ENCODE measurements at places on chromosomes 7 and 10.

DNA sequence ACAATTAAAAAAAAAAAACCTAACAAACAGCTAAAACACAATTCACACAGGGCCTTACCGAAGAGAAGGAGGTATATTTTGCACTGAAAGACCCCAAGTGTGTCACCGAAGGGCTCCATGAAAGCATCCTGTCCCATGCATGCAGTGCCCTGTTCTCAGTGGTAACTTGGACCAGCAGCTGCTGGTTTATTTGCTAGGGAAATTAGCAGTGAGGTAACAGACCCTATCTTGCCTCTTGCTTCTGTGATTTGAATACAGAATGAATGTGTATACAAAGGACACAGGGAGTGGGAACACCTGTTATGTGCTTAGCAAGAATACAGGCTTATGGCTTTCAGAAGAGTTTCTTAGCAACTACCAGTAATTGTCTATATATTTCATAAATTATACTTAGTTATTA is at the start of gene HEPACAM2:
TSS of gene HEPACAM2 (minus strand) at position 160 of the 400 bp plus-strand sequence.
- no peak for DNase-seq

GRCh38 chr10:101920546-101920945 is 76.9 kb upstream of the KCNIP2 start:
- no peak for DNase-seq

DNA sequence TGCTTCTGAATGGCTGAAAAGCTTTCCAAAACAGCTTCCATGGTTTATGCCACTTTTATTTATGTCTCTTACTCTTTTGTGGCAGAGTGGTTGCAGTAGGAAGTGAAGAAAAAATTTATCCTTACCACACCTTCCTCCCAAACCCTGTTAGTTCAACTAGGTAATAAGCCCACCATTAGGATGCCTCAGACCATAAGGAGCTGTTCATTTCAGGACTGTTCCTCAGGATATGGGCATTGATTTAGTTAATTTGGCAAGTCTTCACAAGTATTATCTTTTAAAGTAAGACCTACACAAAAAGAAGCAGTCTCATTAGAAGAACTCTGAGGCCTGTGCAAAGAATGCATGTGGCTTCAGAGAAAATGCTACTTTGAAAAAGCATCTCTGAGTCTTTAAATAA is 82.9 kb upstream of the PDLIM1 start:
- DNase-seq: no peak

- DNase-seq: no peak
These were observed 33.4 kb upstream of the PFKP start for GRCh38 chr10:3033925-3034324.

- DNase-seq: peak; percentile 33
These were observed 21.8 kb downstream of the FGFBP3 start for GRCh38 chr10:91887272-91888076.

DNA sequence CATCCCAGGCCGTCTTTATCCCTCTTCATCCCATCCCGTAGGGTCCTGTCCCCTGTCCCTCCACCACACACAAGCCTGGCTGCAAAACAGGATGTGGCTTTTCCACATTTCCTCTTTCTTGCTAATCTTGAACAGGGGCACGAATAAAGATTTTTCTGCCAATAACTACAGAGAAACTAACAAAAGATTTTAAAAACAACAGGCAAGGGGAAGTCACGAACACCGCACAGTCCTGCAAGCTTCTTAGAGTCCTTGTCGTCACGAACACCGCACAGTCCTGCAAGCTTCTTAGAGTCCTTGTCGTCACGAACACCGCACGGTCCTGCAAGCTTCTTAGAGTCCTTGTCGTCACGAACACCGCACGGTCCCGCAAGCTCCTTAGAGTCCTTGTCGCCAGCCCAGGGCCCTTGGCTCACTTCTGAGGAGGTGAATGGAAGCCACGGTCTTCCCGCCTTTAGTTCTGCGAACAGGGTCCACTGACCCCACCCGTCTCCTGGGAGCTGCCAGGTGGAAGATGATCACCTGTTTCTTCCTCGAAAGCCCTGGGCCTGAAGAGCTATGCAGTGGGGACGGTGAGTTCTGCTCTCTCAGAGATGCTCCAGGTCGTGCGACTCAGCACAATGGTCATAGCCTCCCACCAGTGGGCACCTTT is 10.3 kb upstream of the INSIG1 start:
- no peak for DNase-seq

DNA sequence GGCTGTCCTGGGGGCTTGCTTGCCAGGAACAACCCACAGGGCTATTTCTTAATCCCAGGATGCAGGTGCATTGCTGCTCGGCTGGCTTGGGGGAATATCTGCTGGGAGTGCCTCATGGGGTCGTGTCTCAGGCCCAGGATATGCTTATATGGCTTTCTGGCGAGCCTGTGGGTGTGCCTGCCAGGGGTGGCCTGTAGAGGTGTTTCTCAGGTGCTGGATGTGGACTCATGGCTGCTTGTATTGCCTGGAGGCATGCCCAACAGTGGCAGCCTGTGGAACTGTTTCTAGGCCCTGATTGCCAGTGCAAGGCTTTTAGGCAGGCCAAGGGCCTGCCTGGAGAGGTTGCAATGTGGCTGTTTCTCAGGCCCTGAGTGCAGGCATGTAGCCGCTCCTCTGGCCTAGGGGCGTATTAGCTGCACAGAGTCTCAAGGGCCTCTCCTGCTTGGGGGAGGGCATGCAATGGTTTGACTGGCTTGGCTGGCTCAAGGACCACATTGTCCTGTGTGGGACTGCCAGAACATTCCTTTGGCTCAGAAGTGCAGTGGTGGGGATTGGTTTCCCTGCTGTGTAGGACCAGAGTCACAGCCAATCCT is 202.1 kb downstream of the ATRNL1 start:
- DNase-seq: no peak

- no peak for DNase-seq
These were observed 9.8 kb upstream of the PLAC9 start for GRCh38 chr10:80122746-80123145.

DNA sequence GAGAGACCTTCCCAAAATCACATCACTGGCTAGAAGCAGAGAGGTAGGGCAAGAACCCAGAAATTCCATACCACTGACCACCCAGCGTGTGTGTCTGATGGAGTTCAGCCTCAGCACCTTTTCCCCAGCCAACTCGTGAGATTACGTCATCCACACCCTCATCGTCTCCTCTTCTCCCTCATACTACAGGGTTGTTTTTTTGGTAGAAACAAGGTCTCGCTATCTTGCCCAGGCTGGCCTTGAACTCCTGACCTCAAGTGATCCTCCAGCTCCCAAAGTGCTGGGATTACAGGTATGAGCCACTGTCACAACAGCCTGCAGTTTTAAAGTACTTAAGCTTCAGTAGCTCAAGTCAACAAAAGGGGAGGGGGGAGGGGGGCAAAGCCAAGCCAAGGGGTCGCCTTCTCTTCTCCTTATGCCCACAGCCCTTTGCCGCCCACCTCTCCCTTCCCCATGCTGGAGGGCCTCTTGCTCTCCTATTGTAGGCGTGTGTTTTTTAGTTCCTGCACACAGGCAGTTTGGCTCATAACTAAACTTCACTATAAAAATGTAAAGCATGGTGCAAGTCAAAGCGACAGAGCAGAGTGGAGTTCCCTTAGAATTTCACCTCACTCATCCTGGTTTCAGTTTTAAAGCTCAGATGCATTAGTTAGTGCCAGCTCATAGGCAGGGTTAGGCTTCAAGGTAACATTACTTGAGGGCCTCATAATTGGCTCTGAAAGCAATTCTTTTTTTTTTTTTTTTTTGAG is 5.2 kb upstream of the PRDX3 start:
- peak; percentile 73 for DNase-seq

- no peak for DNase-seq
These were observed 64.0 kb downstream of the CCDC3 start for GRCh38 chr10:12937527-12937926.

- DNase-seq: no peak
These were observed 16.2 kb downstream of the OLAH start for GRCh38 chr10:15059914-15060313.

DNA sequence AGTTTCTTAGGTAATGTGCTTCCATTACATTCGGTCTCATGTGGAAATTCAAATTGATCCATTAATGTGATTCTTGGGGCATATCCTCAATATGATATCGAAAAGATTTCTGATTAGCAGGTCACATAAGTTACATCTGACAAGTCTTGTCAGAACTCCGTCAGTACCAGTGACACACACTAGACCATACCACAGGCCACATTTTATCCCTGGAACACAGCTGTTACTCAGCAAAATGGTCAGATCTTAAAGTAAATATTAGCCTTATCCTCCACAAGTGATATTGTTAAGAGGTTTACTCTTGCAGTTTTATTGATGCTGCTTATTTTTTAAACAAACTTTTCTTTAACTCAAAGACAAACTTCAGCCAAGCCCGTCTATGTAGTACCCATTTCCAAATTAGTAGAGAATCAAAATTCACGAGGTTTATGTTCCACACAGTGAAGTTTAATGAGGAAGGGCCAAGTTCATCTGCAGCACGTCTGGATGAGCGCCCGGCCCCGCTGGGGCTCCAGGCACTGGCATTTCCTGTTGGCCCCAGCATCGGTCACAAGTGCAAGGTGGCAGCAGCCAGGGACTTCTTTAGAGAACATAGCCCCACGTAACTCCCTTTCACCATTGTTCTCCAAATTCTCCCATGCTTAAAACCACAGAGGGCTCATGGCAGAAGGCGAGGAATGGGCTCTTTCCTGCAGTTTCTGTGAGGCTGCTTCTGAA is 132.2 kb downstream of the VIPR2 start:
- DNase-seq: no peak

- no peak for DNase-seq
These were observed 108.8 kb downstream of the SMURF1 start for GRCh38 chr7:99034932-99035722.

- DNase-seq: no peak
These were observed 979.3 kb upstream of the CELF2 start for GRCh38 chr10:10038348-10038747.

DNA sequence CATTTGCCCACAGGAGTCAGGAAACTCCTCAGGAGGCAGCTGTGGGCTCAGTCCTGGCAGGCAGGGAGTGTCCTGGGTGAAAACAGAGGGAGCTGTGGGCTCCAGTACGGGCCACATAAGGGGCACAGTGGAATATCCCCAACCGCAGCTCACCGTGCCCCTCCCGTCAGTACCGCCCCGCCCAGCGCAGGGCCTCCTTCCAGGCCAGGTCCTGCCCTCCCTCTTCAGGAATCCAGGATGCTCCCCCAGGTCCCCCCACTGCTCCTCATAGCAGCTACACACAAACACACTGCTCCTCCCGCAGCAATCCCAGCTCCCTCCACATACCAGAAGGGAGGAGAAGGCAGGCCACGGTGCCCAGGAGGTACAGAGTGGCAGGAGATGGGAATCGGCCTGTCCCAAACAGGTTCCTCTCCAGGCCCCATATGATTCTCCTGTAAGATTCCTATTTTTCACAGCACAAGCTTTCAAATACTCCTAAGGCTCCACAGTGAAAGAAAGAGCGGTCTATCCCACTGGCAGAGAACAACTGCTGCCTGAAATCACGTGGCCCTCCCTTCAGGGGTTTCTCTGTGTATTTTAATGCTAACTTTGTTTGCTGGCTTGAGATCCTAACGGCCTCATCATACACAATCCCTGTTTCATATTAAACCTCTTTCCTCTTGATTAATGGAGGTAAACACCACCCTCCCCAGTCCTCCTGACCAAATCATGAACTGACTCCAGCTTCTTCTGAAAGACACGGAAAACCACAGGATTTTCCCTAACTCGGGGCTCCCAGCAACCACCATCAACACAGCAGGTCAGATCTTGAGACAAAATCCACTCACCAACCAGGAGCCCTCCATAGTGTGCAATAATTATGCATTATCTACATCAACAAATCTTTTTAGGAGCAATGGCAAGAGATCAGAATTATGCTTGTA is 178.7 kb downstream of the TNS3 start:
- no peak for DNase-seq

DNA sequence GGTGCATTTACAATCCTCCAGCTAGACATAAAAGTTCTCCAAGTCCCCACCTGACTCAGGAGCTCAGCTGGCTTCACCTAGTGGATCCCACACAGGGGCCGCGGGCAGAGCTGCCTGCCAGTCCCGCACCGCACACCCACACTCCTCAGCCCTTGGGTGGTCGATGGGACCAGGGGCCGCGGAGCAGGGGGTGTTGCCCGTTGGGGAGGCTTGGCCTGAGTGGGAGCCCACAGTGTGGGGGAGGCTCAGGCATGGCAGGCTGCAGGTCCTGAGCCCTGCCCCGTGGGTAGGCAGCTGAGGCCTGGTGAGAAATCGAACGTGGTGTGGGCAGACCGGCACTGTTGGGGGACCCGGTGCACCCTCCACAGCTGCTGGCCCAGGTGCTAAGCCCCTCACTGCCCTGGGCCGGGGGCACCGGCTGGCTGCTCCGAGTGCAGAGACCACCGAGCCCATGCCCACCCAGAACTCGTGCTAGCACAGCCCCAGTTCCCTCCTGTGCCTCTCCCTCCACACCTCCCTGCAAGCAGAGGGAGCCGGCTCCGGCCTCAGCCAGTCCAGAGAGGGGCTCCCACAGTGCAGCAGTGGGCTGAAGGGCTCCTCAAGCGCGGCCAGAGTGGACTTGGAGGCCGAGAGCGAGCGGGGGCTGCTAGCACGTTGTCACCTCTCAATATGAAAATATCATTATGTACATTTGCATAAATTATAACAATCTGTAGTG is 16.6 kb downstream of the POLR1F start:
- DNase-seq: no peak

DNA sequence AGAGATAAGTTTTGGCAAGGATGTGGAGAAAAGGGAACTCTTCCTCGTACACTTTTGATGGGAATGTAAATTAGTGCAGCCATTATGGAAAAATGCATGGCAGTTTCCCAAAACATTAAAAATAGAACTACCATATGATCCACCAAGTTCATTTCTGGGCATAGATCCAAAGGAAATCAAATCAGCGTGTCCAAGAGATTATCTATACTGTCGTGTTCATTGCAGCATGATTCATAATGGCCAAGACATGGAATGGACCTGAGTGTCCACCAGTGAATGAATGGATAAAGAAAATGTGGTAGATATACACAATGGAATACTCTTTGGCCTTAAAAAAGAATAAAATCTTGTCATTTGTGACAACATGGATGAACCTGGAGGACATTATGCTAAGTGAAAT is 70.3 kb upstream of the RSU1 start:
- DNase-seq: no peak

DNA sequence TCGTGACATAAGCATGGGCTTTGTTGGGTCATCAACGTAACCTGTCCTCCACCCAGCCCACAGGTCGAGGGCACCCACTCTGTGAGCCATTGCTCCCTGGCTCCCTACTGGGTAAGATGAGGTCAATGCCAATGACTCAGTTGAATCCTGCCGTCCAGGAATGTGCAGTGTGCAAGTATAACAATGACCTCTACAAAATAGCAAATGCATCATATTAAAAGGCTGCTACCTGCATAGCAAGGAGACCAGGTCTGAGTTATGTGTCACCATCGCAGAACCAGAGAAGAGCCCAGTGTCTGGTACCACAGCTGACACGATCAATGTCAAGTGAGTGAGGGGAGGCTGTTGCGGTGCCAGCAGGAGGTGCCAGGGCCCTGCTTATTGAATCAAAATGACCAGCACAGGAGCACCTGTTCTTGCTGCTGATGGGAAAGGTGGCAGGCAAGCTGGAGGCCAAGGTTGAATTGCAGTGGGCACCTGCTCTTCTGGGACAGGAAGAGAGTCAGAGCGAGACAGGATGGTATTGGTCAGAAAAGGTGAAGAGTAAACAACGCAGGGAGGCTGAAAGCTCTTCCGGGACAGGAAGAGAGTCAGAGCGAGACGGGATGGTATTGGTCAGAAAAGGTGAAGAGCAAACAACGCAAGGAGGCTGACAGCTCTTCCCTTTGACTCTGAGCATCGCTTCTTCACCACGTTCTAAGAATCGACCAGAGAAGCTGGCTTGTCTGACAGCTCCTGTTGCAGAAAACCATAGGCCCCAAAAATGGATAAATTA is 108.7 kb upstream of the ADAM12 start:
- no peak for DNase-seq

GRCh38 chr10:59362144-59362958 is at the start of gene FAM13C:
Gene FAM13C, minus strand, starts transcription at chr10:59362549. Its CDS starts 89 bp downstream, at chr10:59362460.
- DNase-seq: peak; percentile 24

- no peak for DNase-seq
These were observed 82.4 kb downstream of the EBF3 start for GRCh38 chr10:129881641-129882040.

Measured in activated CD4-positive, alpha-beta T cell treated with anti-CD3 and anti-CD28 coated beads, Interleukin-10, Interleukin-2, amounts not matched to agents 100 ng/mL and 50 ng/mL, durations not matched to agents 16 hours and 8 hours (primary cell).